ENCODE measurements at places on chromosomes 12 and 14. TPM values are rescaled to one million over a fixed set of nuclear protein-coding genes. Genes with fewer than 3 reads are reported as not detected.
A peak's percentile ranks its signal among the peaks of the same experiment; 100 is the strongest.

SLC6A15 gene
- not detected for total RNA-seq

SALL2 gene
- total RNA-seq: 3.1 TPM

SGPP1 gene
- 7.1 TPM for total RNA-seq

PRH2 gene
- not detected for total RNA-seq

SYNE3 gene
- total RNA-seq: 4.8 TPM

SIX4 gene
- 0.72 TPM for total RNA-seq

GRCh38 chr12:126741536-126742240 is 1525.3 kb upstream of the TMEM132C start:
- no peak for DNase-seq

GRCh38 chr12:72219937-72220336 is 52.2 kb upstream of the TRHDE start:
- no peak for DNase-seq

DNA sequence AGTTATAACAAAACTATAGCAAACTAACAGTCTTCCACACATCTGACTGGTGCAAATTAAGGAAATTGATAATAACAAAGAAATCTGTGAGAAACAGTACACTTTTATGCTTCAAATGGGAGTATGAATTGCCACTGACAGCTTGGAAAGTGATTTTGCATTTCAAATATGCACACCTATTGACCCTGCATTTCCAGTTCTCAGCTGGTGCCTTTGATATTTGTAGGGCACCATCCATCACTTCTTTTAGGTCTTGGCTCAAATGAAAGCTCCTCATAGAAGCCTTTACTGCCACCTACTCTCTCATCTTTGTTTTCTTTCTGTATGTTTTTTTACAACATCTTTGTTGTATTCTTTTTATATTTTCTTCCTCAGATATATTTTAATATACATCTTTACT is 125.1 kb downstream of the ST8SIA1 start:
- no peak for DNase-seq

DNA sequence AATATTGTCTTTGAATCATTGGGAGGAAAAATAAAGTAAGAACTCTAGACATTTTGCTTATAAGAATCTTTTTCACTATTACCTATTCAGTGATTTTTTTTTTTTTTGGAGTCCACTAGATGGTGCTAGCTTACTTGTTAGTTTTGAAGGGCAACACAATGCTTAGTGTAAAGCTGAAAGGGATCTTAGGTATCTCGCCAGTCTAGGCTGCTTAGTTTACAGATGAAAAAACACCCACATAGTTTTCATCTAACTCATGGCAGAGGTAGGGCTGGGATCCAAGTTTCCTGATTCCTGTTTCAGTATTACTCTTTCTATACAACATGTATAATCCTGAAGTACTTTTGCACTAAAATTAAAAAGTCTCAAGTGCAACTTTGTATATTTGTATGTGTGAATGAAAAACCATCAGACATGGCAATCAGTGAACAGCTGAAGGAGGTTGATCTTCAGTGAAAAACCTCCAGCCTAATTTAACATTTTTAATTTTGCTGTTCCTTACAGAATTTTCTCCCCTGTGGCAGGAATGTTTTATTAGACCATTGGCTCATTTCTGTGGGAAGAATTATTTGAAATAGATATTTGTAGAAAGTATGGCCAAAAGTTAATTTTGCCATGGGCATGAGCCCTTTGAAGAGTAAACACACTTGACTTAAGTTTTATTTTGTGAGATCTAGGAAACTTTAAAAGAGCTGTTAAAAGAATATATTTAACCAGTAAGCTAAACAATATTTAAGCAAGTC is 40.7 kb downstream of the LRRIQ1 start:
- DNase-seq: no peak

GRCh38 chr14:68578597-68578996 is 214.3 kb downstream of the ZFP36L1 start:
- no peak for DNase-seq

- no peak for DNase-seq
Measured at GRCh38 chr14:99784508-99784907, 8.7 kb upstream of the EML1 start.

- no peak for DNase-seq
Measured at GRCh38 chr12:54977857-54978256, 6.7 kb downstream of the TESPA1 start.

DNA sequence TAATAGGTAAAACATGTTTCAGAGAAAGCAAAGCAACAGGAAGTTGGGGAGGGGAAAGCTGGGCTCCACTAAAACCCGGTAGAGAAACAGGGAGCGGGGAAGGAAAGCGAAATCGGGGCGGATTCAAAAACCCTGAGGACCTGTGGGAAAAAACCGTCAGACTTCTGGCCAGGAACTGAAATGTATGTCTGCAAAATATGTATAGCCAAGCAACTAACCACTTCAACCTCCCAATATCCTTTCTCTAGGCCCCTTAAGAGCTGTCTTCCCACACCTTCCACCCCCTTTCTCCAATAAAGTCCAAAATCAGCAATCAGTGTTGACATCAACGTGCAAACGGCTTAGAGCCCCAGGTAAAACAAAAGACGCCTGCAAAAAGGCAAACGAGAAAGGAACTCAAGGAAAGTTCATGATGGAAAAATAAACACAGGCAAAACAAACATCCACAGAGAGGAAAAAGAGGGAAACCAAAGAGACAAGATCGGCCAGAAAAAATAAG is 32.8 kb downstream of the SIX1 start:
- no peak for DNase-seq

DNA sequence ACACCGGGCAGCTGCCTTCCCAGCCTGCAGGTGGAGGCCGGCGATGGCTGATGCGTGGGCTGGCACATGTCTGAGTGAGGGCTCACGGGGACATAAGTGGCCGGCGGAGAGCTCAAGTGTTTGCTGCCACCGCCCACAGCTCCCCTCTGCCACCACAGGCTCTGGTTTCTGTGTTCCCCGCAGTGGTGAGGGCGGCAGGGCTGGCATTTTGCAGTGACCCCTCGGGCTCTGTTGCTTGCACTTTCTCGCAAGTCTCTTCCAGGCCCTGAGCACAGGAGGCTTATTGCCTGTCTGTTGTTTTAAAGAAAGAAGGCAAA is 271.0 kb upstream of the RTL1 start:
- no peak for DNase-seq

DNA sequence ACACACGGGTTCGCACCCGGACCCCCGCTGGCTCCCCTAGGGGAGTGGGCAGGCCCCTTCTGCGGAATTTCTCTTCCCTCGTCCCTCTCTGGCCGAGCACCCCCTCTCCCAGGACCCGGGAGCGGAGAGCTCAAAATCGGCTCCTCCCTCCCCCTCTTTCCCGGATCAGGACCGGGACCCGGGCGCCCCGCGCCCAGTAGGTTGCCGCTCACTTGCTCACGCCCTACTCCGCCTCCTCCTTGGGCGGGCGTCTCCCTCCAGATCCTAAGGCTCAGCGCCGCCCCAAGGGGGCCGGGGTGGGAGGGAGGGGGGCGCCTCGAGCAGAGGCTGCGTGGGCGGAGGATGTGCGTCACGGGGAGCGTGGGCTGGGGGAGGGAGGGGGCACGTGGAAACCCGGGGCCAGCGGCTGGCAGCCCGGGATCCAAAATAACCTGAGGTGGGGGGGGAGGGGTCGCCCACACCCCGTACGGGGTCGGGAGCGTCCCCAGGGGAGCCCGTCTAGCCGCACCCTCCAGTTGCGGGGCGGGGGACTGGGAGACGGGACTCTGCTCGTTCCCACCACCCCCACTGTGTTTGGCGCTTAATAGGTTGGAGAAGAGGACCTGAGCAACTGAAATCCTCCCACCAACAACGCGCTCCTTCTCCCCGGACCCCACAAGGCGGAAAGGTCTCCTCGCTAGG is 1.8 kb upstream of the NAB2 start:
- peak; percentile 93 for DNase-seq

GRCh38 chr12:44509471-44509870 is 366.6 kb downstream of the NELL2 start:
- no peak for DNase-seq

DNA sequence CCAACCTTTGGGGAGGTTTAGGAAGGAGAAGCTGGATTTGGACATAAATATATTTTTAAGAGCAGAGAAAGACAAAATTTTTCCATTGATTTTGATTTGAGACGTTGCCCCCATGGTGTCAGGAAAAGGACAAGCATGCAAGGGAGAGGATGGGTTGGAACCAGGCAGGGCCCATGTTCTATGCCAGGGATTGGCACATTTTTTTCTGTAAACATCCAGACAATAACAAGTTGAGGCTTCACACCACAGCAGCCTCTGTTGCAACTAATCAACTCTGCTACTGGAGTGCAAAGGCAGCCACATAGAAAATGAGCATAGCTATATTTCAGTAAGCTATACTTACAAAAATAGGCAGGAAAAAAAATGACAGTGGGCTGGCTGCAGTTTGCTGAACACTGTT is 44.7 kb downstream of the NR1H4 start:
- DNase-seq: no peak

GRCh38 chr12:74790931-74791330 is 253.3 kb downstream of the ATXN7L3B start:
- no peak for DNase-seq

GRCh38 chr12:57898308-57898970 is 42.9 kb upstream of the ATP23 start:
- DNase-seq: no peak

DNA sequence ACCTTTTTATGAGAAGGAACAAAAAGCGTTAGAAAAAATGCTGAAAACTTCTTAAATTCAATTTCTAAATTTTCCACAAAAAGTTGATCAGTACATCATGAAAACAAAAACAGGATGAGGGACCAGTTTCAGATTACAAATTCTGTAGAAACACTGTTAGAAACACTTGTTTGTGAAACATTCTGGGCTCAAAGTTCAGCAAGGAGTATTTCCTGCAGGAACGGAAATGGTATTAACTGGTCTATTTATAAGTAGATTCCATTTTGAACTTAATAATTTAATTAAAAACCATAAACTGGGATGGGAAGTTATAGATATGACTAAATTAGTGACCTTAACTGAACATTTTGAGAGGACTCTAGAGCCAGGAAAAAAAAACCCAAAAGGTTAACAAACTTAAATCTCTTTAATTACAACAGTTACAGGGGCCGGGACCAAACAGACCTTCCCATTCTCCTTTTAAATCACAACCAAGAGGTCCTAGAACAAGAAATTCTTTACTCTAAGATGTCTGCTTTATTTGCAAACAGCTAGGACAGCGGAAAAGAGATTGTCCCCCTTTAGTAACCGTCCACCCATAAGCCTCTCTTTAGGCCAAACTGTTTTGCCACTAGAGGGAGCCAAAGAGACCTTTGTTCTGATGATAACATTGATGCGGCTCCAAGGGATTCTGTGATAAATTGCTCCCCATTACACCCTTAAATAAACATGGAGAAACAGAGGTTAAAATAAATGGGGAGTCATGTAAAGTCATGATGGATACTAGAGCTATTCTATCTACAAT is 69.0 kb upstream of the RERGL start:
- DNase-seq: no peak
